Stimulated activated CD4-positive, alpha-beta T cell treated with anti-CD3 and anti-CD28 coated beads, Interleukin-4, amount 100 ng/mL, for 1 hour (primary cell): ENCODE measurements at places on chromosomes 12 and 14.
A peak's percentile ranks its signal among the peaks of the same experiment; 100 is the strongest.

DNA sequence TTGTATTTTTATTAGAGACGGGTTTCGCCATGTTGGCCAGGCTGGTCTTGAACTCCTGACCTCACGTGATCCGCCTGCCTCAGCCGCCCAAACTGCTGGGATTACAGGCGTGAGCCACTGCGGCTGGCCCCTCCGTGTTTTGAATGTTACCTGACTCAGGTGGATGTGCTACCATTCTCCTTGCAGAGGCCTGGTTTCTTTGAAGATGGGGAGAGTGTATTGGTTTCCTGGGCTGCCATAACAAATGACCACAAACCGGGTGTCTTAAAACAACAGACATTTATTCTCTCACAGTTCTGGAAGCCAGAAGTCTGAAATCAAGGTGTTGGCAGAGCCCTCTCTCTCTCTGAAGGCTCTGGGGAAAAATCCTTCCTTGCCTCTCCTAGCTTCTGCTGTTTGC, 98.0 kb downstream of the IRF2BPL start:
- DNase-seq: no peak

DNA sequence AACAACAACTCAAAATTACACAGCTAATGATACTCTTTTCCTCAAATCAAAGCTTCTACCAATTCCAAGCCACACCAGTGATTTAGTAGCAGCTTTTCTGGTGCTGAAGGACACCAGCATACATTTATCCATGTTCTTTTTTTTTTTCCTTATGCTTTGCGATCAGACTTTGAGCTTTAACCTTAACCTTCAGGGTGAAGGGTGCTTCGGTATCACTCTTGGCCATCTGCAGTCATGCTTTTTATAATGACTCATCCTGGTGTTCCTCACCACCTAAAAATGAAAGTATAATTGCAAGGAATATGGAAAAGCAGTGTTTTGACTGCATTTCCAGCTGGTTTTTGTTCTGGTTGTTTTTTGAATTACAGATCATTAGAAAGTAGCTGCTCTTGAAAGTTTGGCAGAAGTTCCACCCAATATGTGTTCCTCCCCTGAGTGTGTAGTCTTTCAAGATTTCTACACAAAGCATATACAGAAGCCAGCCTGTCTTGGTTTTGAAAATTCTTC, 1.3 kb upstream of the SLC41A2 start:
- no peak for DNase-seq

- DNase-seq: peak; percentile 4
These were observed 15.1 kb upstream of the GRIP1 start for GRCh38 chr12:66693901-66694513.

DNA sequence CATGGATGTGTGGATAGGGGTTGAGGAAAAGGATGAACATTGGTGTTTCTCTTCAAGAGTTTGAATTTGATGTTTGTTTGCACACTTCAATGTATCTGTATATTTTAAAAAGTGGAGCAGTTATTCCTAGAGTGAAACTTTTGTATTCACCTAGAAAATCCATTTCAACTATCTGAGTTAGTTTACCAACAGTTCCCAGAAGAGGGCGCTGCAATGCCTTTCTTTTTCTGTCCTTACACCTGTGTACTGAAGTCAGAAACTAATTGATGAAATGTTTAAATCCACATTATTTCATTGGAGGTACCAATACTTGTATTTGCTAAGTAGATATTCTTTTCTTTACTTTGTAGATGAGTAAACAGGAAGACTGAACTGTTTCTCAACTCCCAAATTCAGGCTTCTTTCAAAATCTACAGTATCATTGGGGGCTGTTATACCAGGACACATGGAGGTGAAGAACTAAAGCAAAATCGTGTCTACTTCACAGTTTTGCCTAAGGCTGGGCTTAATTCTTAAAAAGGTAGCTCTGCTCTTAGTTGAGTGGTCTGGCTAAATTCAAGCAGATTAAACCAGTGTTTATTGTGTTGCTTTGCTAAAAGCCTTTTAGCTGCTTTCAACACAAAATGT, 26.6 kb upstream of the KLRB1 start:
- peak; percentile 71 for DNase-seq

DNA sequence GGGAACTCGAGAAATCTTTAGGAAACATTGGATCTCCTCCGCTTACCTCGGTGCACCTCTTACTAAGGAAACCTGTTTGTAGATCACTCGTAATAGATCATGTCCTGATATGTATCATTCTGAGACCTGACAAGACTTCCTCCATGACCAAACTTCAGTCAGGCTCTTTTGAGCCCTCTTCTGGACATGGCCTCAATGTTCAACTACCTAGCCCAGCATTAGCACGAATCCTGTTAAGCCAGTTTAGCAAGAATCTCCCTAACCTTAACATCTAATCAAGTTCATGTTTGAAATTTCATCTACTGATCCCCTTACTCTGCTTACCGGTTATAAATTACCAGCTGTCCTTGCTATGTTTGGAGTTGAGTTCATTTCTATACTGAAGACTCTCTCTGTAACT, 713.9 kb upstream of the USP15 start:
- no peak for DNase-seq

DNA sequence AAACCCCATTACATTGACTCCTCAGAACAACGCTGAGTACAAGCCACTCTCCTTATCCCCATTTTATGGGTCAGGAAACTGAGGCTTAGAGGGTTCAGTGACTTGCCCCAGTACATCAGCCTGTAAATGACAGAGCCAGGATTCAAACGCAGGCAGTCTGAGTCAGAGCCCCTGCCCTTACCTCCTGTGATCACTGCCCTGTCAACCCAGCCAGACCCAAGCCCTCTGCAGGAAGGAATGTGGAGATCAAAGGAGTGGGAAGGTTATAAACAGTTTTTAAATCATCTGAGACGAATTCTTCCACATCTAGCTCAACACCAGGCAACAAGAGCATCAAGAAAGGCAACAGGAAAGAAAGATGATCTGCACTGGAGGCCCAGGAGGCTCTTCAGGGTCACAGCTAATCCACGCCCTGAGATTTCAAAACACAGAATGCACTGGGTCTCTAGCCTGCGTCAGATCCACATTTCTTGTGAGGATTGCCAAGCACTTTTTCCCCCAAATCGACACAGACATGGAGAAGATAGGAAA, 38.5 kb downstream of the SPTB start:
- no peak for DNase-seq

DNA sequence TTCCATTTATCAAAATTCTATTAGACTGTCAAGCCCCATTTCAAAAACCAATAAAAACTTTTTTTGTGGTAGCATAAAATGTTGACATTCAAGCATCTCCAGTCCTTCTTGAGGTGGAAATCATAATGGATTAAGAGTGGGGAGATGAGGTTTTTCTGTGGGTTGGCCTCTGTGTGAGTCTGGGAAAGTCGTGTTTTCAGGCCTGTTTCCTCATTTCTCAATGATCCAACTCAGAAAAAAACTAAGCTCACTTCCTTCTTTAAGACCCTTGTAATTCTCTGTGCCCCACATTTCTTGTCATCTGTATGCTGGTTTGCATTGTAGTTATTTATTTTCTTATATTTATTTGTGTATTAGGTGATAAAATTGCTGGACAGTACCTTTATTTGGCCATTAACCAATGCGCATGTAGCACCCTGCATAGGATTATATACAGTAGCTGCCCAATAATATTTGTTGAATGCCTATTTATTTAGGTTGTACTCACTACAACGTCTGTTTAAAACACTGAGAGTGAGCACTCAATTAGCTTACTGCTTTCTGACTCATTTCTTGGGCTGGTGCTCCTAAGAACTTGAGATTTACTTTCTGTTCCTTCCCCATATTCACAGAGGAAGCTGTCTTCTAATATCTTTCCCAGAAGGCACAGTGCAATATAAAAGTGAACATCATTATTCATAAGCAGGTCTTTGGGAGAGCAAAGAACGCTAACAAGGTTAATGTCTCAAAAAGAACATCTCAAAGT, 121.9 kb downstream of the DNAI7 start:
- DNase-seq: no peak

- no peak for DNase-seq
These were observed 183.6 kb upstream of the CCND2 start for GRCh38 chr12:4089956-4090355.

GRCh38 chr12:5204271-5204670, 160.6 kb downstream of the KCNA5 start:
- no peak for DNase-seq

DNA sequence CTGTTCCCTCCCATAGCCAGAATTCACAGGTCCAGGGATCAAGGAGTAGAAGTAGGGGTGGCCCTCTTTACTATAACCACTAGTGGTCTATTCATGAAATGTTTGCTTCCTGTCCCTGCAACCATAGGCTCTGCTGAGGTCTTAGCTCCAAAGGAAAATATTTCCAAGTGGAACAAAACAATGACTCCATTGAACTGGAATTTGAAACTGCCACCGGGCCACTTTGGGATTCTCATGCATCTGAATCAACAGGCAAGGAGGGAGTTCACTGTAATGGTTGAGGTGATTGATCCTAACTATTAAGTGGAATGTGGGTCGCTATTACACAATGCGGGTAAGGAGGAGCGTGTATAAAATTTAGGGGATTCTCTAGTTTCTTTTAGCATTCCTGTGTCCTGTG, 197.0 kb downstream of the ETNK1 start:
- no peak for DNase-seq
